ENCODE measurements at places on chromosomes 6 and 20.

DNA sequence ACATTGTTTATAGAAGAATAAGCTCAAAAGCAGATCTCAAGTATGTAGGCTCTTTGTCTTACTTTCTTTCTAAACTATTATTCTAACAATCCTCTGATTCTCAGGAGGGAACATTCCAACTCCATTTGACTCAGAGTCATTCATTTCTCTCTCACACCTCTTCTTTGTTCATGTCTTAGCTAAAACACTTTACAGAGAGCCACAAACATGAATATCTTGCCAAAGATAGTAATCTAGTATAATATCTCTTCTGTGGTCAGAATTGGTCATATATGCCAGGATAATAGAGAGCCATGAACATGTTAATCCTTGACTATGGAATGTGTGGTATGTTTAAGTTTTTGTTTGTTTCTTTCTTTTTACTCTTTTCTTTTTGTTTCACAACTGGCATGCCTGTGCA, 456.0 kb upstream of the PTCHD4 start:
- DNase-seq, result no peak

- DNase-seq, result no peak
These were observed 134.4 kb upstream of the HMGCLL1 start for GRCh38 chr6:55713436-55713835.

- no peak for DNase-seq
These were observed 23.1 kb upstream of the MROH8 start for GRCh38 chr20:37202267-37202943.

GRCh38 chr6:36383606-36384005, 3.9 kb downstream of the ETV7 start:
- DNase-seq, result no peak

DNA sequence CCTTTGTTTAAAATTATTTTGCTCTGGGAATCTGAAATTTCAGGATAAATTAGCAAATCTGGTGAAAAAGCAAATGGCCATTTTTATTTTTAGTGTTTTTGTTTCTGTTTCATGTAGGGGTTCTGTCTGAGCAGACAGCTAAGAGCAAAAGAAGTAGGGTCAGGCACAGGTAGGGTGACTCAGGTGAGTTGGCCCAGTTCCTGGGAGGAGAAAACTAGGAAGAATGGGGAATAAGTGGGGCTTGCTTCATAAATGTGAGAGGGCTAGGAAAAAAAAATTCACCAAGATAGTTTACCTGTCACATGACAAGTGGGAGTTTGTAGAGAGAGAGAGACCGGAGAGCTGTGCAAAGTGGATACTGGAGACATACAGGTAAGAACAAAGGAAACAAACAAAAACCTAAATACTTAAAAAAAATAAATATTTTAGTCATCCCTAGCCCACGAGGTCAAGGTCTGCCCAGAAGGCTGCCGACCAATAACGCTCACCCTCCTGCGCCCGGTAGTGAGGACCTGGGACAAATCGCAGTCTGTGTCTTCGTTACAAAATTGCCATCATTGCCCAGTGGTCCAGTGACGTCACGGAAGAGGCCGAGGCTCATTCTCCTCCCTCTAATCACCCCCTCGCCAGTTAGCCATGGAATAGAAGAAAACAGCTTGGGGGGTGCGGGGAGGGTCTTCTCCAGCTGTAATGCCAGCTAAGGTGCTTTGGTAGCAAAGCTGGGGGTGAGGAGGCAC, 2.3 kb downstream of the THBD start:
- no peak for DNase-seq
